ENCODE measurements at places on chromosomes 2 and 18.

GRCh38 chr2:172375251-172375650, 52.1 kb upstream of the ITGA6 start:
- peak; percentile 74 for DNase-seq

DNA sequence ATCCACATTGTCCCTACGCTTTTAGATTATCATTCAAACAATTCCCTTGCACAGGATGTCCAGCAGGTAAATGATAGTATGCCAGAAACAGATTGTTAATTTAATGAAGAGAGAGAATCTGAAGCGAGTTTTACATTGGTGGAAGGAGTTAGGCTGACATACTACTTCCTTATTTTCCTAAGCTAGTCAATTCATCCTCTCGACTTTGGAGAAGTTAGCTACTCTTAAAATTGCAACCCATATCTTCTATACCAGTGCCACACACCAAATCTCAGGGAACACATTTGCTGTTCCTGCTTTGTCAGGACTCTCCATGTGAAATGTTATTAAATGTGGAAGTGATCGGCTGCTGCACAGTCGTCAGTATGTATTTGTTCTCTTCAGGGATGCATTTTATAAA, 249.2 kb downstream of the NAPG start:
- peak; percentile 24 for DNase-seq

DNA sequence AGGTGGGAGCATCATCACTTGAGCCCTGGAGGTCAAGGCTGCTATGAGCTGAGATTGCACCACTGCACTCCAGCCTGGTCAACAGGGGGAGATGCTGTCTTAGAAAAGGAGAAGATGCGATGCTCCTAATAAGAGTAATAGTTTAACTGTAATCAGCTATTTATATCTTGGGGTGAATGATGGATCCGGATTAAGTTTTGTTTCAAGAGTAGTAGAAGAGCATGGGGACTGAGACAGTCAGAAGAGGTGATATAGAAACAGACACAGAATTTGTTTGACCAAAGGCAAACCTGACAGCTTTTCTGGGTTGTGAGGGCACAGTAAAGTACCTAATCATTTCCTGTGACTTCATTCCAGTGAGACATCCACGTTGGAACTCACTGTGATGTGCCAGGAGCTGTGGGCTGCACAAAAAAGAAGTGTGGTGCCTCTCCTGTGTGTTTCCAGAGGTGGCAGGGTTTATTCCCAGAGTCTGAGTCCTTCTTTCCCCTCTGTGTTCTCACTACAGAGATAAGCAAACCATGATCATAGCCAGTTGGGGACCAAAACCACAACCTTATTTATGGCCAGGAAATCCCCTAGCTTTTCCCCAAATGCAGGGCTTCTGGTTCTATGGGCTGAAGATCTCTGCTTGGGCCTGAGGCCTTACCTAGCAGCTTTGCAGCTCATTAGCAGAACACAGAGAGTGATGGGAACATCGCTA, 113.7 kb downstream of the XRCC5 start:
- peak; percentile 47 for DNase-seq

- DNase-seq, result no peak
Observed at GRCh38 chr2:234324116-234324515, 172.8 kb downstream of the ARL4C start.

- no peak for DNase-seq
Observed at GRCh38 chr2:46705654-46706053, 210.0 kb downstream of the MCFD2 start.

- DNase-seq, result peak; percentile 48
Observed at GRCh38 chr2:71453404-71454220, at the start of gene DYSF. TSS of gene DYSF (plus strand) at chr2:71453561.

DNA sequence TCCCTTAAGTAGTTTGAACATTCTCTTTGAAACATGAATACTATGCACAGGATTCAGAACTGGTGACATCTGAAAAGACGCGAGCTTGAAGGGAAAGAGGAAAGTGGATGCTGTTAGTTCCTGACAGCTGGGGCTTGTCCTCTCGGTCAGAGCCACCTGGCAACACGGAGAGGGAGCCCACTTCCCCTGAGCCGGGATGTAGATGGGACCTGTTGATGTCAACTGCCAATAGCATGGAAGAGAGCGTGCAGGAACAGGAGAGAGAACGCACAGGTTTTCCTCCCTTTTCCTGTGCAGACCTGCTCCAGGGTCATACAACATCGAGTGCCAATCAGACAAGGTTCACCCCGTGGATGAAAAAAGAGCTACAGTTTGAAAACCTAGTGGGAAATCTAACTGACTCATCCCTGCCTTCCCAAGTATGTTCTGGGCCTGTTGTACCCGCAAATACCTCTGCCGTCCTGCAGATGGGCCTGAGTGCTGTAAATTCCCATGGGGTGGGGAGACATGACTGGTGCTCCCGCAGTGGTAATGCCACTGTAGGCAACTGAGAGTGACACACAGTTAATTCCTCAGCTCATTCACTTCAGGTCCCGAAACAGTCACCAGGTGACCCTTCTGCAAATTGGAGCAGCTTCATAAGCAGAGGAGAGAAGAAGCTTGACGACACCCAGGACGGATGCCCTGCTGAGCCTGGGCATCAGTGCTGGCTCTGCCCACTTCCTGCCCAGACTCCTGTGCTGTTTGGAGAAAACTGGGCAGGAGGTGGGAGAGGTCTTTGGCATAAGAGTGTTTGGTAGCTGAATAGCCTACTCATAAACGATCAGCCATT, 13.9 kb upstream of the MBP start:
- DNase-seq, result no peak

- DNase-seq, result no peak
Observed at GRCh38 chr2:111676291-111676822, 207.6 kb downstream of the ANAPC1 start.

GRCh38 chr2:33272001-33272400, 204.4 kb upstream of the RASGRP3 start:
- DNase-seq, result no peak

GRCh38 chr2:51695531-51695930, 663.6 kb upstream of the NRXN1 start:
- DNase-seq, result no peak

DNA sequence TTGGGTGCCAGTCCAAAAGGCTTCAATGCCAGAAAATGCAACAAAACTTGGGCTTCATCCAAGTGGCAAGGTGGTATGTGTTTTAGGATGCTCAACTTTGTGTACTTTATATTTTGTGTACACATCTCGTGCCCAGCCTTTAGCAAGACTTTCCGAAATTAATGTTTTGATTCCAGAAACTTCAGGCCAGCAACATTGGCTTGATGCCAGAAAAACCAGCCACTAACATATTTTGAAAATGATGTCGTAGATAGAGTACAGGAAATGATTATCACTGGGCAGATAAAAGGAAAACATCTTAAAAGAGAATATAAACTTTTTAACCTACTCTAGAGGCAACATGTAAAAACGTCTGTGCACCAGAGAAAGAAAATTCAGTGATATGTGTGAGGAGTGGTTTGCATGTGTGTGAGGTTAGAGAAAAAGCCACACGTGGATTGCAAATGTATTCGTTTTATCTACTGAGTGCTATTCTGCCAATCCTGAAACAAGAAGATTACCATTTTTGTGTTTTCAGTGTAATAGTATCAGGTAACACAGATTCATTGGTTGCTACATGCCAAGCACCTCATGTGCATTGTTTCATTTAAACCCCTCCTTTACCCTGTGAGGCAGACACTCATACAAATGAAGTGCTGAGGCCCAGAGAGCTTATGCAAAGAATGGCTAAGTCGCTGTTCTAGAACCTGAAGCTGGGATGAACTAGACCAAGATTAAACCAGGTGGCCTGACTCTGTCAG, 264.8 kb downstream of the C1D start:
- no peak for DNase-seq

- DNase-seq, result peak; percentile 7
Observed at GRCh38 chr2:189300916-189301315, 121.4 kb upstream of the COL5A2 start.

DNA sequence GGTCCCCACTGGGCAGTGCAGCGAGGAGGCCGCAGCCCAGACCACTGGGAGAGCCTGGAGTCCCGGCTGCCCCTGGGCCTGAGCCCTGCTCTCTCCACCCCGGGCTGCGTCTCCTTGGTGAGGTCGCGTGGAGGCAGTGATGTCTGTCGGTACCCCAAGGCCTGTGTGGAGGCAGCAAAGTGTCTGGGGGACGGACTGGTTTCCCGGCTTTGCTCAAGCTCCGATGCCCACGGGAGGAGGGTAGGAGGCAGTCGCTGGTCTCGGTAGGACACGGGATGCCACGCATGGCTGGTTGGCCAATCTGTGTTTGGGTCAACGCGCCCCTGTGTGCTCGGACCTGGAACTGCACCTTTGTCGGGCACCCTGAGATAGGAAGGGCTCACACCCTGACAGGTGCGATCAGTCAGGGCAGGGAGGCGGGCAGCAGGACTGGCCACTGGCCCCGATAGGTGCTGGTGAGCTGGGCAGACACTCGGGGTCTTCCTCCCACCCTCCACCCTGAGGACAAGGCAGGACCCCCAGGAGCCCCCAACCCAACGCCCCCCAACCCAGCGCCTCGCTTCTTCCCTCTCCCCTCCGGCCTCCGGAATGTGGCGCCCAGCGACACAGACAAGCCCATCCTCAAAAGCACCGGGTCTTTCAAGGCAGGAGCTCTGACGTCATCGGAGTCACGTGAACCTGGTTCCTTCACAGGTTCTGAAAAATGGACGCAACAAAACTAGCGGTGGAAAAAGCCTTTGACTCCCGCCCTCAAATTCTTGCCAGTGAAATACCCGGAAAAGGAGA, 288.6 kb downstream of the NDUFA10 start:
- no peak for DNase-seq

DNA sequence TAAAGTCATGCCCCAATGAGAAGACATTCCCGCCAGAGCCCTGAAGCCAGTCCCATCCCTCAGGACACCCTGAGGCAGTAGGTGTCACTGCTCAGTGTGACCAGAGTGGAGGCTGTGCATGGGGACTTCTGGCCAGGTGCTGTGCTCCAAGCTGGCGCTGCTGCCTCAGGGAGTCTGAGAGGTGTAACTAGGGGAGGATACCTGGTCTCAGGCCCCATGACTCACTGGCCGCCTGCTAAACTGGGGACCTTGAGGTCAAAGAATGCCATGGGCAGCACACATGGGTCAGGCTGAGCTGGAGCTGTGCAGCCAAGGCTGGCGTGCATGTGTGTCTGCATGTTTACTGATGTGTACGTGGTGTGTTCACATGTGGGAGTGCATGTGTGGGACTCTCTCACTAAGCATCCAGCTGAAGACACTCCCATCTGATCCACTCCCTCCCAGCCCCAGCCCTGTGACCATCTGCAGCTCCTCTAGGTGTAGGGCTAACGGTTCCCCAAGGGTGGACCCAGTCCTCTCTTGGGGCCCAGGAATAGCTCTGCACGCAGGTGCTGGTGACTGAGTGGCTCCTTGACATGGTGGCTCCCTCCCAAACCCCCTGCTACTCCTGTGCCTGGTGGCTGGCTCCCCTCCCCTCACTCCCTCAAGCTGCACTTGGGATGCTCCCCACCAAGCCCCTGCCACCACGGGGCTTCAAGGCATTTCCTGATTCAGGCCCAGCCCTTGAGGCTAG, 16.5 kb downstream of the HS6ST1 start:
- DNase-seq, result no peak

DNA sequence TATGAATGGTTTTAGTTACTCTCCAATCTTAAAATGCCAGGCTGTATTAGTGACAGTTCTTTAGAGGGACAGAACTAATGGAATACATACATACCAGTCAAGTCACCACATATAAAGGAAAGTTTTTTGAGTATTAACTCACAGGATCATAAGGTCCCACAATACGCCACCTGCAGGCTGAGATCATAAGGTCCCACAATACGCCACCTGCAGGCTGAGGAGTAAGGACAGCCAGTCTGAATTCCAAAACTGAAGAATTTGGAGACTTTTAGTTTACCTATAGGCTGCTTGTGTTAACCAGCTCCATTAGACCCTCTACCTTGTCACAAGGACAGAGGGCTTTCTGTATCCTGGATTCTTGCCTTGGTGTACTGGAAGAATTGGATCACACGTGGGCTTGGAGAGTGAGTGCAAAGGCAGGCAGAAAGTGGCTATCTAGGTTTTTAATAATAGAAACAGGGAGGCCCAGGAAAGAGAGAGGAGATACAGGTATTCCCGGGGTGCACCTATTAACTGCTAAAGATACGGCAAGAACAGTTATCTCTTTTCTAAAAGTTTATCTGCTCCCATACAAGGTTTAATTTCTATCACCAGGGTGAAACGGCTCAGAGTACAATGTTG, 234.9 kb upstream of the CYRIA start:
- peak; percentile 67 for DNase-seq

DNA sequence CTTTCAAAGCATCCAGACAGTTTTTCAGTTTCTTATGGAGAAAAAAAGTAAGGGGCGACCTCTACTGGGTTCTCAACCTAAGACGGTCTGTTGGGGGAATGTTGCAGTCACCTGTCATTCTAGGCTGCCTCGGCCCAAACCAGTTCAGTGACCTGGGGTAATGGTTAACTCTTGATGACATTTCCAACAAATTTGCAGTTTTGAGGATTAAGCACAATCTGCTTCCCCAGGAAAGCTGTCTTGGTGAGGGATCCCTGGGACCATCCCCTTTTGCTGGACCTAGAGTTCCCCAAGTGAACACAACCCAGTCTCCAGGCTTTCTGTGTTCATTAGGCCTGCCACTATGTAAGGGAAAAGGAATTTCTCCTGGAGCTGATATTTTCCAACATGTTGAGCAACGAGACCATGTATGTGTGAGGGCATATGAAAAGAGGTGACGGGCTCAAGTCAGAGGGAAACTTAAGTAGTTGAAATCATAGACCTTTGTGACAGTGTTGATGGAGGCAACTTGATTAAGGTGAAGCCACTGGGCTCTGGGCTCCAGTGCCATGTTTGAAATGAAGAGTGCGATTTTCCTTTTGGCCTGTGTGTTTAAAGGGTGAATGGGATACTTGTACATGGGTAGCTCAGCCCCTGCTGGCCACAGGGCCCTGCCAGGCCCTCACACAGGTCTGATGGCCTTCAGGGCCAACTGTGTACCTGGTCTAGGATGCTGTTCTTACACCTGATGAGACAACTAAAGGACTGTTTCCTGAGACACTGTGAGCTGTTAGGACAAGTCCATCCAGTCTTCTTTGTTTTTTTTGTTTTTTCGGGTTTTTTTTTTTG, 27.0 kb downstream of the FOSL2 start:
- peak; percentile 21 for DNase-seq

Data from suppressor macrophage treated with lipopolysaccharide for 1 hour (primary cell).